ENCODE measurements at places on chromosomes 12 and 14.

DNA sequence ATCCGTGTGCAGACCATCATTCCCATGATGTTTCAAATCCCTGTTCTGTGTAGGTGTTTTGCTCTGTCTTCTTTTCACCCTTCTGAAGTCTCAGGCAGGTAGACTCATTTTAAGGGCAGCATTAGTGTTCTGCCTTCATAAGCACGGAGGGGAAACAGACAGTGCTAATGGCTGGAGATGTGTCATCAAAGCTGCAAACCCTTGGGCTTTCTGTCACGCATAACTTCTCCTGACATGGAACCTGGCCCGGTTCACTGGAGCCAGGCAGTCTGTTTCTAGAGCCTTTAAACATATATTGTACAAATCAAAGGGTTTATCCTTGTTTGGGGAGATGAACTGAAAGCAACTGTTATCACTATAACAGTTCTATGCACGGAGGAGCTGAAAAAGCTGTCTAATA, 141.4 kb downstream of the TMEM132D start:
- no peak for DNase-seq

DNA sequence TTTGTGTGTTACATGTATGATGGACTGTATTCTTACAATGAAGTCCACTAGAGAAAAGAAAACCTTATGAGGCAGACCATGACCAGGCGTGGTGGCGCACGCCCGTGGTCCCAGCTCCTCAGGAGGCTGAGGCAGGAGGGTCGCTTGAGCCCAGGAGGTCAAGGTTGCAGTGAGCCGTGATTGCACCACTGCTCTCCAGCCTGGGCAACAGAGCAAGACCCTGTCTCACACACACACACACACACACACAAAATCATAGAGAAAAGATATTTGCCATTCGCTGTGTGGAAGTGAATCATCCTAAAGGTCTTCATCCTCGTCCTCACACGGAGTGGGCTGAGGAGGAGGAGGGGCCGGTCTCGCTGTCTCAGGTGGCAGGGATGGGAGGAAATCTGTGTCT, 32.3 kb downstream of the LRCOL1 start:
- no peak for DNase-seq

DNA sequence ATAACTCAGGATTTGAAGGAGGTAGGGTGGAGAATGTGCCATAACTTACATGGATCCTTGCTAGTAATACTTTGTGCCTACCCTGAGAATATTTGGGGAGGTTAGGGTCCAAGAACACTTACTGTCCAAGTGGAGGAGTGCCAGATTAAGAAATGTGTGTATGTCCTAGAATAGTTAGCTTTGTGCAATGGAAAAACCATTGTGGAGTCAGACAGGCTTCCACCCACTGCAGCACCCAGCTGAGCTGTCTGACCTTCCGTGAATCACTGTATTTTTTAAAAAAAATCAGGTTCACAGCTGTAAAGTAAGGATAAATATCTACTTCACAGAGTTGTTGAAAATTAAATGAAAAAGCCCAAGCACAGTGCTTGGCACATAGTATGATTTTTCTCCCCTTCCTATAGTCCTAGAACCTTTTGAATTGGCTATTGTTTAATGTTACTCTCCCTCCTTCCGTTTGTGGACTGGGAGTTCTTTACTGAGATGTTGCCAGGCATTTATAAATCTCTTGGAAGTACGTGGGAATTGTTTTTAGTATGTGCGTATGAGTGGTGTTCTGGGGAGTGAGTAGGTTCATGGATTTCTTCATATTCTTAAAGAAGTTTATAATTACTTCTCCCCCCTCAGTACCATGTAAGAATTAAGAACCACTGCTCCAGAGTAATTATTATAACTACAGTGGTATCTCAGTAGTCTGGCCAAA, 9.2 kb downstream of the RAB21 start:
- DNase-seq, result no peak

DNA sequence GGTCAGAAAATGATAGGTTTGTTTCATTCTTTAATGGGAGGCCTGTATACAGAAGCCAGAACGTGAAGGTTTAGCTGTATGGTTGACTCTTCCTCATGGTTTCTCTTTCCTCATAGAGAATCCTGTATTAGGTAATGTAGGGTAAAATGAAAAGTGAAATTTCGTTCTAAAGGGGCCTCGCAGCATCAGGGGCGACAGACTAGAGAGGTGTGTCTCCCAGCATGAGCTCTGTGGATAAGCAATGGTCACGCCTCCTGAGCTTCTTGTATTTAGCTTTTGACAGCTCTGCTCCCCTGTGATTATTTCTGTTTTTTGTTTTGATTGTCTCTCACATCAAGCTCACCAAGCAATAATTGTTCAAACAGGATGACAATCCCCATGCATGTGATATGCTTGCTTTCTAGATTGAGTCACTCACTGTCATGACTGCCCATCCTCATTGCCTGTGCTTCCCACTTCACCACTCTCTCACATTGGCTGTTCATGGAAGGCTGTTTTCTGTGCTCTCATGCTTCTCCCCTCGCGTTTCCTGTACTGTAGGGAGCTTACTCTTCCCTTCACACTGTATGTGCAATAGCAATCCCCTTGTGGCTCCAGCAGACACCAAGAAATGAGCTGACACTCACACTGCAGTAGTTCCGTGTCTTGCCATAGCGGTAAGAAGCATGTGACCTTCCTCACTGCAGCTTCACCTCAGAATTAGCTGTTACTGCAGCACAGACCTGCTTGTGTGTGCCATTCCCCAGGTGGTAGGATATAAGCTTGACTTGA, 44.0 kb downstream of the RAD52 start:
- no peak for DNase-seq

DNA sequence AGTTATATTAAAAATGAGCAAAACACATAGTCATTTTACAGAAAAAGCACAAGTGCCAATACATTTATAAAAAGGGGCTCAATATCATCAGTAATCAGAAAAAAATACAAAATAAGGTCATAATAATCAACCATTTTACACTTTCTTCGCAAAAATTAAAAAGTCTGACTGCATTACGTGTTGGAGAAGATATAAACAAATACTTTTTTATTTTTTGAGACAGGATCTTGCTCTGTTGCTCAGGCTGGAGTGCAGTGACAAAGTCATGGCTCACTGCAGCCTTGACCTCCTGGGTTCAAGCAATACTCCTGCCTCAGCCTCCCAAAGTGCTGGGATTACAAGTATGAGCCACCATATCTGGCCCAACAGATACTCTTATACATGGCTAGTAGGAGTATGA, 181.5 kb upstream of the DIO3 start:
- DNase-seq, result no peak

- DNase-seq, result no peak
Measured at GRCh38 chr14:55977392-55978150, 140.6 kb upstream of the PELI2 start.

DNA sequence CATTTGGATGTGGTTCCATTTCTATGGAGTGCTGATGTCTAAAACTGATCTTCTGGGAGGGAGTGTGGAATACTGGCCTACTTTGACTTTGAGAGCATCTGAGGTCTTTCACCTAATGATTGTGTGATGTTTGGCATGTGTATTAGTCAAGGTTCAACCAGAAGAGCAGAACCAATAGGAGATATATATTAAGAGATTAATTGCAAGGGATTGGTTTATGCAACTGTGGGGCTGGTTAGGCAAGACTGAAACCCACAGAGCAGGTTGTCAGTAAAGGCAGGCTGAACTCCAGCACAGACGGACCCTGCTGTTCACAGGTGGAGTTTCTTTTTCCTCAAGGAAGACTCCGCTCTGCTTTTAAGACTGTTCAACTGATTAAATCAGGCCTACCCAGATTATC, 11.6 kb downstream of the BMAL2 start:
- no peak for DNase-seq

DNA sequence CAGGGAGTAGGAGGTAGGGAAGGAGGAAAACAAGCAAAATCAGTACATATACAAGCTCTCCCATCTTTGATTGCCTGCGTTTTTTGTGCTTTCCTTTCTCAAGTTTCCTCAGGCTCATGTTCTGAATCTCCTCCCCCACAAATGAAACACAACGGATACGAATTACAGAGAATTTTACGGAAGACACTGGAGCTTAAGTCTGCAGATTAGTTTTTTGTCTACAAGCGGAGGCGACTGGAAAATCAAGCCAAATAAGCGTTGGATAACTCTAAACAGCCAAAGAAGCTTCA, 612 bp downstream of the WBP11 start:
- DNase-seq, result no peak

- DNase-seq, result no peak
Measured at GRCh38 chr14:75432411-75432810, 4.6 kb downstream of the JDP2 start.

DNA sequence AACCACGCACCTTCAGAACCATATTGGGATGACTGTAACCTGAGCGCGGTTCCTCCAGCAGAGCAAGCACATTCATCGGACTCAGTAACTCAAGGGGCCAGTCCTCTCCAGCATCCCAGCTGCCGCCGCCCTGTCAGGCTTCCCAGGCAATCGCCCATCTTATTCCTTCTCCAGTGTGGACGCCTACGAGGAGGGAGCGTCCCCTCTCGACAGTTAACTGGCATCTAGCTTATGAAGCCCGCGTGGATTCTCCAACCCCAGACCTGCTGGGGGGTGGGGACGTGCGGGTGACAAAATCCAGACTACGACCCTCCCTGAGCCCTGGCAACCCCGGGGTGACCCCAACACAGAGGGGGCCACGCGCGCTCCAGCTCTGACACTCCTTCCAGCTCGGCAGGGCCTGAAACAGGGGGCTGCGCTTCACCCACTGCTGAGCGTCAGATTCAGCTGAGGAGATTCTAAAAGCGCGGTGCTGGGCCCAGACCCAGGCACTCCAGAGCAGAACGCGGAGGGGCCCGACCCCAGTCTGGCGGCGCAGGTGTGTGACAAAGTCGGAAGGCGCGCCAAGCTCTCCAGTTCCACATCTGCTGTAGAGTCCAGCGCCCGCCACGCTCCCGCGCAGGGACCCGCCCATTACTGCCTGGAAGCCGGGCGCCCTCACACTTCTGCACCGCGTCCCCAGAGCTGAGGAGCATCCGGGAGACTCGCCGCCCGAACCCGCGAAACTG, 43.9 kb upstream of the ESR2 start:
- DNase-seq, result no peak

DNA sequence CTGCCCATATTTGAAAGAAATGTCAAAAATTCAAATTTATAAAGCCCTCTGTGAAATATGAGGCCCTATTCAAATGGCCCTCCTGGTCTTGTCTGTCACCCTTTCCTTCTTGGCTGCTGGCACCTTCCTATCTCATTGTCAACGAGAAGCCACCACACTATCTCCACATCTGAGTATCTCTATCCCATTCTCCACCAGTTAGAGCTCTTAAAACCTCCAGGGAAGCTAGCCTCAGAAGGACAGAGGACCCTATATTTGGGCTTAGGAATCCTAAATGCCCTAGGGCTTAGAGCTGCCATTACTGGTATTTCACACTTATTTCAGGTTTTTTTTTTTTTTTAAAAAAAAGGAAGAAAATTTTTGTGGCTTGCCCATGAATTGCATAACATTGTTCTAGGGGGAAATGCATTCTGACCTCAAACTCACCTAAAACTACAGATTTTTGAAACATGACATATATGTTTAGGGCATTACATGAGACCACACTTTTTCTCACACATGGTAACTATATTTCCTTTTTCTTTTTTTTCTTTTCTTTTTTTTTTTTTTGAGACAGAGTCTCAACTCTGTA, 25.0 kb downstream of the SLC25A21 start:
- no peak for DNase-seq

- DNase-seq, result no peak
Measured at GRCh38 chr12:130468186-130468585, 130.5 kb downstream of the PIWIL1 start.

GRCh38 chr12:20268771-20269170, 99.6 kb upstream of the PDE3A start:
- DNase-seq, result no peak

DNA sequence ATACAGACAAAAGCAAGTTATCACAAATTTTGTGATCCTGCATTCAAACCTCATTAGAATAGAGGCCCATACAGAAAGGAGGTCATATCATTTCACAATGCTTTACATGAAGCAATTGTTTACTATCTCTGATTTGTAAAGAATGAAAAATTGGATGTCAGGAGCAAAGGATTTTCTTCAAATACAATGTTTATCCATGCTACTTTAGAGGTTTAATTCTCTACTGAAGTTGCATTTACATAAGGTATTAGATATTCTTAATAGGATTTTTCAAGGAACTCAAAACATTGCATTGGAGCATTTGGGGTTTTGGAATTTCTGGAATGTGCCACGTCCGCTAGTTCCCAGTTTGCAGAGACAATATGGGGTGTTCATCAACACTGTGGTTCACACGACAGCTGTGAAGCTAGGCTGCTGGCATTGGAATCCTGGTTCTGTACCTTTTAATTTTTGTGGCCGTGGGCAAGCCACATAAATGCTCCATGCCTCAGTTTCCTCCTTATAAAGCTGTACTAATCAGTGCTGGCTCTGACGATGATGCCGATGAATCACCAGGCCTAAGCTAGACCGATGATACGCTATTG, 174.8 kb downstream of the APAF1 start:
- no peak for DNase-seq

DNA sequence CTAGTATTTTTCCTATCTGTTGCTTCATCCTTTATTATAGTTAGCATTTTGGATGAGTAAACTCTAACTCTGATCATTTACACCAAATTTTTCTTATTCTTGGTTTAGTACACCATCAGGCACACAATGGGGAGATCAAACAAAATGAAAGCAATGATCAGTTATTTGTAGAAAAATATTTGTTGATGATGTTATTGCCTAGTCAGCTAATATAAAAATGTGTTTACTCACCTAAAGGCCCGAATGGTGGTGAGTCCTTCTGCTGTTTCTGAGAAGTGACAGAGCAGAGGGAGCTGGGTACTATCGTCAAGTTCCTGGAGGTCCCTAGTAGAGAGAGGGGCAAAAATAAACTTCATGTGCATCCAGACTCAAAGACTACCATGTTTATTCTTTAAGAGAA, 63.3 kb upstream of the KCNJ8 start:
- no peak for DNase-seq

- no peak for DNase-seq
Measured at GRCh38 chr14:60349663-60350365, 100.8 kb downstream of the PPM1A start.

- DNase-seq, result no peak
Measured at GRCh38 chr14:23175823-23176222, 7.6 kb downstream of the SLC7A8 start.

GRCh38 chr14:22178333-22178839, 410.6 kb downstream of the DAD1 start:
- peak; percentile 19 for DNase-seq

GRCh38 chr12:93922583-93923006, 225.8 kb upstream of the PLXNC1 start:
- DNase-seq, result no peak
